ENCODE measurements at places on chromosomes 16 and 17.

GRCh38 chr17:64190472-64190871 lies 60.5 kb upstream of the ERN1 start:
- no peak for DNase-seq

DNA sequence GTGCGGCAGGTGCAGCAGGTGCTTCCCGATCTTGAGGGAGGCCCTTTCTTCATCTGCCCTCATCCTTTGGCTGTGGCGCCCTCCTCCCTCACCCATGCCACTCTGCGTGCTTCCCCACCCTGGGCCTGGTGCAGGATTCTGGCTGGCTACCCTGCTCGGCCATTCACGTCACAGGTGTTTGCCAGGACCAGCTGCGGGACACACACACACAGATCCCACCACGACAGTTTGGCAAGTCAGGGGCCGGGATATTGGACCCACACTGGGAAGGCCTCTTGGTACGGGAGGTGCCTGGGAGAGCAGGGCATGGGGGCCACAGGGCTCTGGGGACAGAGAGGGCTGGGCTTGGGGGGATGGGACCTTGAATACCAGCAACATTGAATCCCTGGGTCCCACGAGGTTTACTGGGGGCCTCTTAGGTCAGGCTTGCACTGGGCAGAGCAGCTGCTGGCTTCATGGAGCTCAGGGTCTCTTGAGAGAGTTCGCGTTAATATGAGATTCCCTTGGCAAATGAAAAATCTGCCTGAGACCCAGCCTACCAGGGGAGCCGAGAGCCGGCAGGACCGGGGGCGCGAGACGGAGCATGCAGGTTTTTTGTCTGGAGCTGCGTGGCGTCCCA lies 15.1 kb downstream of the ADCY7 start:
- DNase-seq = no peak

GRCh38 chr17:34736611-34737010 lies 157.2 kb downstream of the TMEM132E start:
- DNase-seq = no peak

- no peak for DNase-seq
Observed at GRCh38 chr16:66422366-66422765, 4.7 kb upstream of the BEAN1 start.

GRCh38 chr17:50125420-50125997 lies 4.5 kb downstream of the SAMD14 start:
- no peak for DNase-seq

GRCh38 chr17:32259586-32259985 lies 6.0 kb upstream of the RHBDL3 start:
- no peak for DNase-seq

DNA sequence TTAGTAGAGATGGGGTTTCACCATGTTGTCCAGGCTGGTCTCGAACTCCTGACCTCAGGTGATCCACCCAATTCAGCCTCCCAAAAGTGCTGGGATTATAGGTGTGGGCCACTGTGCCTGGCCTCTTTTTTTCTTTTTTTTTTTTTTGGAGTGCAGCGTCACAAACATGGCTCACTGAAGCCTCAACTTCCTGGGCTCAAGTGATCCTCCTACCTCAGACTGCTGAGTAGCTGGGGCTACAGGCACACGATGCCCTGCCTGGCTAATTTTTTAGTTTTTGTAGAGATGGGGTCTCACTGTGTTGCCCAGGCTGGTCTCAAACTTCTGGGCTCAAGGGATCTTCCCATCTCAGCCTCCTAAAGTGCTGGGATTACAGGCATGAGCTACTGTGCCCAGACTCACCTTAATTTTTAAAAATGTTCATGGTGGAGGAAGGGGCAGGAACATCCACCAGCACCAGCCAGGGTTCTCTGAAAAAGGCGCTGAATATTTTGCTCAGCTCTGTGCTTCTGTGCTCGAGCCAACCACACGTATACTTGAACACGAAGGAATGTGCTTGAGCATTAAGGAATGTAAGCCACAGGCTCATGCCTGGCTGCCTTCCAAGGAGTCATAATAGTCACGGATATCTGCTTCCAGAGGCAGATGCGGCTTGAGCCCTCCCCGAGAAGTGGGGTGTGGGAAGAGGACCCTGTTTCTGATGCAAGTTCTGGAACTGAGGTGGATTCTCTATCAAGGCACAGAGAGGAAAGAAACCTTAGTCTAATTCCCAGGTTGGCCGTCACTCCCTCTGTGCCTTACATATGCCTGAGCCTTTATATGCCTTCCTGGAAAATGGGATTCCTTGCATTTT lies 65.5 kb upstream of the CREBBP start:
- DNase-seq = peak; percentile 83

DNA sequence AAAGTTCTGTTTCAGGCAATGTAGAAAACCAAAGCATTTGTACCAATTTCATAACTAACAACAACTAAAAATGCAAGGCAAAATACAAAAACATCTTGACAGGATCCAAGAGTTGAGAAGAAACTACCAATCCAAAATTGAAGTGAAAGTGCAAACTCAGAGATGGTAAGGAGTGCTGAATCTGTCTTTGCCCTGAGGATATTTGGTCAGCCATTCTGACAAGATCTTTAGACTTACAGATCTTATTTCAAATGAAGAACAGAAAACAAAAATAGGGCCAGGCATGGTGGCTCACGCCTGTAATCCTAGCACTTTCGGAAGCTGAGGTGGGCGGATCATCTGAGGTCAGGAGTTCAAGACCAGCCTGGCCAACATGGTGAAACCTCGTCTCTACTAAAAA lies 412.8 kb downstream of the ZFHX3 start:
- DNase-seq = no peak

DNA sequence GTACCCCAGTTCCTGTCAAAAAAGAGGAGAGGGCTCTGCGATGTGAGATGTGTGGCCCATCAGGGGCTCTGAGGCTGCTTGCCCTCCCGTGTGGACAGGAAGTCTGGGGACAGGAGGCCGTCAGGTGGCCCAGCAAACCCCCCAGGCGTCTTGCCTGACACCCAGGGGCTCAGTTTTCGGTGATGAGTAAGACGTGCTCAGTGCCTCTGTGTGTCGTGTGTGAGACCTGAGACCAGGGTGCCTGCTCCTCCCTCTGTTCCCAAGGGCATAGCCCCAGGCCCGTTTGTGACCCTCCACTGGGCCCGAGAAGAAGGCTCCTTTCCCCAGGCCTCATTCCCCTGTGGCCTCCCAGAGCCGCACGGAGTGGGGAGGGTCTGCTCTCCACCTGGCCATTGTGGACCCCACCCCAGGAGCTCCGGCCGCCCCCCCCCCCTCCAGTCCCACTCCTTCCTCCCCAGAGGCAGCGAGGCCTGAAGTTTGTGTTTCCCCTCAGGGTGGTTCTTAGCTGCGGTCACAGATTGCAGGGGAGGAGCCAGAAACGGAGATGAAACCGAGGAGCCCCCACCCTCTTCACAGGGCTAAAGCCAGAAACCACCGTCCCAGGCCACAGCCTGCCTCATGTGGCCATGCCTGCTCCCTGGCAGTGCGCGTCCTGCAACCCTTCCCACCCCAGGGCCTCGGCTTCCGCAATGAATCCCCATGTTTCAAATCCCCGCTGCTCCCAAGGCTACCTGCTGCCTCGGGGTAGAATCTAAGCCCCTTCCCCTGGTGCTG lies 4.9 kb upstream of the ACTG1 start:
- no peak for DNase-seq

GRCh38 chr16:2284797-2285576 lies 17.1 kb upstream of the RNPS1 start:
- DNase-seq = no peak

DNA sequence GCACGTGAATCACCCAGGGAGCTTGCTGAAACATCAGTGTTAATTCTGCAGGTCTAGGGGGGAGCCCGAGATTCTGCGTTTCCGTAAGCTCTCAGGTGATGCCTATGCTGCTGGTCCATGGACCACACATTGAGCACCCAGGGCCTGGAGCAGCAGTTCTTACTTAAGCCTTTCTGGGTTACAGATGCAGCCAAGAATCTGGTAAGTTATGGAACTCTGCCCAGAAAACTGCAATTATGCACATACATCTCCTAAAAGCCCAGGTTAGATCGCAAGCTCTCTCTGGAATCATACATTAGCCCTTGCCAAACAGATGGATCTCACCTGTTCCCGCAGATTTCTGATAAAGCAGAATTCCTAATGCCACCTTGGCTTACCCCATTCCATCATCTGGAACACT lies 265.9 kb upstream of the SALL1 start:
- DNase-seq = peak; percentile 7

DNA sequence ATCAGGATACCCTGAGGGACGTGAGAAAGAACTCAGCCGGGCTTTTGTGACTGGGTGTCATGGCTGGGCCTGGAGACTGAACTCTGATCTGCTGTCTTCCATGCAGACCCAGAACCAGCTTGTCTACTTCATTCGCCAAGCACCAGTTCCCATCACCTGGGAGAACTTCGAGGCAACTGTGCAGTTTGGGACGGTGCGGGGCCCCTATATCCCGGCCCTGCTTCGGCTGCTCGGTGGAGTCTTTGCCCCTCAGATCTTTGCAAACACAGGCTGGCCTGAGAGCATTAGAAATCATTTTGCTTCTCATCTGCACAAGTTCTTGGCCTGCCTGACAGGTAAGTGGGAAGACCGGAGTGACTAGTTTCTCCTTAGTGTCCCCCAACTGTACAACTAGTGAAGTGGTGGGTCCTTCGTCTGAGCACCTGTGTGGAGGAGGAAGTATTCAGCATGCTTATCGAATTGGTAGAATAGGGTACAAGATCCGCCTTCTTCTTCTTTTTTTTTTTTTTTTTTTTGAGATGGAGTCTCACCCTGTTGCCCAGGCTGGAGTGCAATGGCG lies 15.5 kb downstream of the DNAH2 start:
- DNase-seq = no peak

- DNase-seq = no peak
Observed at GRCh38 chr17:8821446-8822105, 22.4 kb upstream of the MFSD6L start.

DNA sequence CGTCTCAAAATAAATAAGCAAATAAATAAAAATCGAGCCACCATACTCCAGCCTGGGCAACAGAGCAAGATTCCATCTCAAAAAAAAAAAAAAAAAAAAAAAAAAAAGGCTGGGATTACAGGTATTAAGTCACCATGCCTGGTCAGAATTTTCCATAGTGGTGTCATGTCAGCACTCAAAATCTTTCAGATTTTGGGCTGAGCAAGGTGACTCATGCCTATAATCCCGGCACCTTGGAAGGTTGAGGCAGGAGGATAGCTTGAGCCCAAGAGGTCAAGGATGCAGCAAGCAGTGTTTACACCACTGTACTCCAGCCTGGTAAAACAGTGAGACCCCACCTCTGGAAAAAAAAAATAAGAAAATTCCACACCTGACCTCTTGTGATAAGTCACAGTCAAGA lies 52.2 kb downstream of the FBXL20 start:
- no peak for DNase-seq

DNA sequence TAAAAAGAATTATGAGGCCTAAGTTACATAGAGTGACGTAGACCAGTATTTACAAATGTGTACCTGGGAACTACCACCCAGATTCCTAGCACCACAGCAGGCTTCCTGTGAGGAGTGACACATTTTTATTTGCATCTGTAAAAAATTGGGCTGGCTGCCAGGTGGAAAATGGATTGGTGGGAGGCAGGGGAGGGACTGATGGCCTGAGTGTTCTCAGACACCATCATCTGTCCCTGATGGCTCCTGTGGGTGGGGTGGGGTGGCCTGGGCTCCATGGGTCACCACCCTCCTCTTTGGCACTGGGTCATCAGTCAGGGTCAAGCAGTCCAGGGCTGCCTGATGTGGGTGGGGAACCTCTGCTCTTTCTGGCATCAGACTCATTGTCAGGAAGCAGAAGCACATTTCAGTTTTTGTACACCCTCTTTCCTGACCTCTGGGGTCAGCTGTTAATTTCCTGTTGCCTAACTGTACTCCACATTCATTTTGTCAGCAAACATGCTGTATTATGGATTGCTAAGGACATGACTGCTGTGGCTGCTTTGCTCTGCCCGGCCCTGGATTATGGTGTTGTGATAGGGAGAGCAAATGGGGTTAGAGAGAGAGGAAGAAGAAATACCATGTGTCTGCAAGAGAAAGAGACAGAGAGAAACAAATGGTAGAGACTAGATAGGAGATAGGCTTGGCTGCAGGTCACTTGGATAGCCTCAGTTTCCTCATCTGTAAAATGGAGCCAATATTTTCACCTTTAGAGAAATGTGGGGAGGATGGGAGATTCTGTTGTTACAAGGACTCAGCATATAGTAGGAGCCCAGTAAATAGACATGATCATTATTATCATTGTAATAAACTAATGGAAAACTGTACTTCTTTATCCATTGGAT lies 11.6 kb upstream of the MFAP4 start:
- DNase-seq = no peak

DNA sequence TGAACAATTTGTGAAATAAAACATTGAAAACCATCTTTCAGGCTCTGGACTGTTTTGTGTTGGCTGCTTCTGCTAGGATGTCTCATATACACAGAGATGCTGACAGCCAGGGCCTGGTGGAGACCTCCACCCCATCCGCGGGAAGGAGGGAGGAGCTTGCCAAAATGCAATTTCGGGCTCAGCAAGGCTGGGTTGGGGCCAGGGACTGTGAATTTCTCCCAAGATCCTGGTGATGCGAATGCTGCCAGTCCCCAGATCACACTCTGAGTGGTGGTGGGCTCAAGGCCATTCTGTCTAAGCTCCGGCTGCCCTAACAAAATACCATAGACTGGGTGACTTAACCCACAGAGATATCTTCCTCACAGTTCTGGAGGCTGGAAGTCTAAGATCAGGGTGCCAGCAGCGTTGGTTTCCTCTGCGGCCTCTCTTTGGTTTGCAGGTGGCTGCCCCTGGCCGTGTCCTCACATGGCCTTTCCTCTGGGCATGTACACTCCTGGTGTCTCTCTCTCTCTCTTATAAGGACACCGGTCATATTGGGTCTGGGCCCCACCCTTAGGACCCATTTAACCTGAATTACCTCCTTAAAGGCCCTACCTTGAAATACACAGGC lies 89.8 kb downstream of the CRISPLD2 start:
- no peak for DNase-seq

- no peak for DNase-seq
Observed at GRCh38 chr16:8956265-8957062, 7.2 kb downstream of the USP7 start.

DNA sequence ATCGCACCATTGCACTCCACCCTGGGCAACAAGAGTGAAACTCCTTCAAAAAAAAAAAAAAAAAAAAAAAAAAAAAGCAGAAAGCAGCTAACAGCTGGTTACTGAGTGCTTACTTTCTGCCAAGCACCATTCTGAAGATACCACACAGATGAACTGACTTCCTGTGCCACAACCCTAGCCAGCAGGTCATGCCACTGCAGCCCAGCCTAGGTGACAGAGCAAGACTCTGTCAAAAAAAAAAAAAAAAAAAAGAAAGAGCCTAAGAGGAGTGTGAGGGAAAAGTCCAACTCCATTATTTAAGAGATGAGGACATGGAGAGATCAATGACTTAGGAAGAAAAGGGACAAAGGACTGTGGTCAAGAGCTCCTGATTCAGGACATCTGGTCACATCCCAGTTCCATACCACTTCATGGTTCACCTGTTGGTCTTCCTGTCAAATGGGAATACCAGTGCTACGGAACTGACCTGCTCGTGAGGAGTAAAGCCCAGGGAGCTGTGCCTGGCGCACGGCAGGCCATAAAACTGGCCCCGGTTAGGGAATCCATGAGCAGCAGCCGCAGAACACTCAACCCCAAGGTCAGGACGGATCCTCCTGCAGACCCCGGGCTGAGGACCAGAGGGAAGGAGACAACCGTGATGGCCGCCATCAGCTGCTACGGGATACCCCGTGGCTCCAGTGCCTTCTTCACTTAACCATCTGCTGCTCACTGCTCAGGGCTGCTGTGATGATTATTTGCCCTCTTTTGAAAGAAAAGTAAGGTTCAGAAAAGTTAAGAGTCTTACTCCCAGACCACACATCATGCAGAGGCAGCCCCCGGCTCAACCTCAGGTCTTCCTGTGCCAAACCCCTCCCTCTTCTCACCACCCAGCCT lies 950 bp downstream of the KLHDC4 start:
- DNase-seq = no peak

GRCh38 chr16:57141822-57142631 lies 43.8 kb downstream of the PSME3IP1 start:
- DNase-seq = no peak
